ENCODE measurements at places on chromosomes 7 and 10.

DNA sequence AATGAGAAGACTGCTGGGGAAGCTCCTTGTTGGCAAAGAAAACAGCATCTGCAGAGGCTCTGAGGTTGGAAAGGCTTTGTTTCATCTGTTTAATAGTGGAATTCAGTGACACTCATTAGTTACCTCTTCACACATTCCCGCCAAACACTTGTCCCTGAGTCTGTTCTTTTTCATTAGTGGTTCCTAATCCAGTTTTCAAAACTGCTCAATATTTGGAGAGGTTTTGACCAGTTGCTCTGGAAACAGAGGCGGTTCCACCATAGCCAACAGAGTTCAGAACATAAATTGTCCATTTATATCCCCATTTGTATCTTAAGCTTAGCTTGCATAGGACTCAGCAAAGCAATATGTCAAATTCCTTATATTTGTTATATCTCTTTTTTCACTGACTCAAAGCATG is 754.6 kb downstream of the AUTS2 start:
- no peak for DNase-seq

GRCh38 chr10:69768386-69768785 is 33.3 kb upstream of the COL13A1 start:
- no peak for DNase-seq

DNA sequence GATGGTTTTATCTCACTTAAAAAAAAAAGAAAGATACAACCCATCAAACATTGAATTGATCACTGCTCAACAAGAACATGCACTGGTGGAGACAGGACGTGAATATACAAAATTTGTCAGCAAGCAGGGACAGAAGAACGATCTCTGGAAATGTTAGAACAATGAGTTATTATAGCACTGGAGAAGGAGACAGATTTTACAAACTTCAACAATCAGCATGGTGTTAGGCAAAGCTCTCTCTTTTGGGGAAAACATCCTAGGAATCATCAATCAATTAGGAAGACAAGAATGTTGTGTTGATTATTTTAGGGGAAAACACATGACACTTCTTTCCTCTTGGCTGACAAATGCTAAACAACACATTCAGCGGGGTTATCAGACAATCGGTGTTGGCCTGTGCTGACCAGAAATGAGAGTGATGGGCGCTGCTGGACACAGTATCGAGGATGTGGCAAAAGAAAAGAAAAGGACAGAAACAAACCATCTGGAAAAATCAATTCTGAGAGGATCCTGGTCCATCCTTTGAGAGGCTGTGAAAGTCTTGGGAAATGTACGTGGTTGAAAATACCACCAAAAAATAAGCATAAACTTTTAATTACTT is 103.9 kb downstream of the RAPGEF5 start:
- no peak for DNase-seq

GRCh38 chr10:829241-829640 is 102.3 kb downstream of the LARP4B start:
- DNase-seq, result no peak

- DNase-seq, result no peak
These were observed 120.0 kb upstream of the SAMD8 start for GRCh38 chr10:74991435-74991834.

DNA sequence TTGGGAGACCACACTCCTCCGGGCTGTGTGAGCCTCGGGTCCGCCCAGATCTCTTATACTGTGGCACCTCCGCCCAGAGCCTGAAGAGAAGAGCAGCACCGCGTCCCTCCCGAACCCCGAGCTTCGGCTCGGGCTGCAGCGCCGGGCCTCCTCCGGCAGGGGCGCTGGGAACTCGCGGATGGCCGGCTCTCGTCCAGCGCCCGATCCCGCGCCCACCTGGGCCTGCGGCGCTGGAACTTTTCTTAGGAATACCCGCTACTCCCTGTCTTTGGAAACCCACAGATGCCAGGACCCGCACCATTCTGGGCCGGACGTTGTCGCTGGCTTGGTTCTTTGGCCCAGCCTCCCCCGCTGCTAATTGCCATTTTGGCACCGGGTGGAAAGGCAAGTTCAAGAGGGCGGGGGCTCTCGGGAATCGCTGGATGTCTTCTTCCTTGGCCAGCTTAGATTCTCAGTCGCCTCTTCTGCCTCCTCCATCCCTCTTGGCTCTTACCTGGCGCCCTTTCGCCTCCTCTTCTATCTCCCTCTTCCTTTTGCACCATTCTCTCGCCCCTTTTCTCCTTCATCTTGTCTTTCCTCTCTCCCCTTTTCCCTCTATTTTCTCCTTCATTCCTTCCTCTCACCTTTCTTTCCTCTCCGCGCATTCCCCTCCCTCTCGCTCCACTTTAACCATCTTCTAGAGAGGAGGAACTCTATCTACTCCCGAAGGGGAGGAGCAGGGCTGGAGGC is 2.1 kb upstream of the SORCS3 start:
- no peak for DNase-seq

- no peak for DNase-seq
These were observed 257.6 kb upstream of the NPY start for GRCh38 chr7:24026351-24026750.

DNA sequence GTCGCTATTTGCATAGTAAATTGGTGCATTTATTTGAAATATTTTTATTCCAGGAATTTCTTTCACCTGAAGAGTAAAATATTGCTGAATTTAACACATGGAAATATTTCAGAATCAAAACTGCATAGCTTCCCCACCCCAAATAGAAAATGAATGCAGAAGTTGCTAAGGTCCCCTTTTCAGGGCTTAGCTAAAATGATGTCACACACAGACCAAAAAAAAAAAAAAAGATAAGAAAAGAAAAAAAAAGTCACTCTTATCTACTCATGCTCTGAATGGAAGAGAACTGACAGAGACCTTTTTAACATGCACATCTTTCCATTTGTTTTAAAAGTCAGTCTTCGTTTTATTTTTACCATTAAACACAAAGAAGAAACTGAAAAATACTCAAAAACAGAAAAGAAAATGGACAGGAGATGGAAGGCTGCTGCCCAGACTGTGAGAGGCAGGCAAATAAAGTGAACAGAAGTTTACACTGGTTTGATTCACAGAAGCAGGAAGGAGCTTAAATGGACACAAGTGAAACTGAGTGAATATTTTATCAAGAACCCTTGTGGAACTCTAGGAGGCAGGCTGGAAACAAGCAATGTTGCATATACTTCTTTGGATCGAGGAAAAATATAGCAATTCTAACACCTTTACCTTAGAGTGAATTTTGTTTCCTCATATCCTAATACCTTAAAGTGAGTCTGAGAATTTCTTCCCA is 32.0 kb downstream of the PSMC2 start:
- DNase-seq, result no peak

DNA sequence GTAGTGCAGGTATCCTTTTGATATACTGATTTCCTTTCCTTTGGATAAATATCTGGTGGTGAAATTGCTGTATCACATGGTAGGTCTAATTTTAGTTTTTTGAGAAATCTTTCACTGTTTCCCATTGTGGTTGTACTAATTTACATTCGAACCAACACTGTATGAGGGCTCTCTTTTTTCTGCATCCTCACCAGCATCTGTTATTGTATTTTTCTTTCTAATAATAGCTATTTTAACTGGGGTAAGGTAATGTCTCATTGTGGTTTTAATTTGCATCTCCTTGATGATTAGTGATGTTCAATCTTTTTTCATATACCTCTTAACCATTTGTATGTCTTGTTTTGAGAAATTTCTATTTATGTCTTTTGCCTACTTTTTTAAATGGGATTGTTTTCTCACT is 335.4 kb upstream of the MTPN start:
- DNase-seq, result no peak

DNA sequence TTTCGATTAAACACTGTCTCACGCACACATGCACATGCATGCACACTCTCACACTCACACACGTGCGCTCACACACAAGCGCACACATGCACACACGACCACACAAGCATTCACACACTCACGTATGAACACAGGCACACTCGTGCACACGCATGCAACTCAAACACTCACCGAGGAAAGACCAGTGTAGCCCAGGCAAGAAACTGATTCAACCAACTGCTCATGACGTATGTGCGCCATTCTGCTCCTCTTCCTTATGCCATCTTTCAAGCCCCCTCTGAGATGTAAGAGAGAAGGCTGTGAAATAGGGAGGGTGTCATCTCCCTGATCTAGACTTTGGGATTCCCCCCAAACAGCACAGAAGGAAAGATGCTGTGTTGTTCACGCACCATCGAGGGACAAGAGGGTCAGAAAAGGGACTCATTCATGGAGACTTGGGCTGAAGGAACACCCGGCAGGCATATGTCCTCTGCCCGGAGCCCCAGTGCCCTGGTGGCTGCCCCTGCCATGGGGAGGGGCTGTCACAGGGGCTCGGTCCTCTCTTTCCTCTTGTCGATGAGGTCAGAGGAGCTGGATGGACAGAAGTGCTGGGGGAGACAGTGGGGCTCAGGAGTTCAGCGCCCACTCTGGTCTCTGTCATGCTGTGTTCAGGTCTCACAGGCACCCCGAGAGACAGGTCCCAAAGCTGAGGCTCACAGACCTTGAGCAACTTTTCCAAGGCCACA is 130.1 kb upstream of the SHH start:
- DNase-seq, result no peak

- DNase-seq, result no peak
These were observed 109.5 kb upstream of the ZEB1 start for GRCh38 chr10:31209478-31209877.

- DNase-seq, result no peak
These were observed 24.9 kb upstream of the STK17A start for GRCh38 chr7:43557831-43558495.

DNA sequence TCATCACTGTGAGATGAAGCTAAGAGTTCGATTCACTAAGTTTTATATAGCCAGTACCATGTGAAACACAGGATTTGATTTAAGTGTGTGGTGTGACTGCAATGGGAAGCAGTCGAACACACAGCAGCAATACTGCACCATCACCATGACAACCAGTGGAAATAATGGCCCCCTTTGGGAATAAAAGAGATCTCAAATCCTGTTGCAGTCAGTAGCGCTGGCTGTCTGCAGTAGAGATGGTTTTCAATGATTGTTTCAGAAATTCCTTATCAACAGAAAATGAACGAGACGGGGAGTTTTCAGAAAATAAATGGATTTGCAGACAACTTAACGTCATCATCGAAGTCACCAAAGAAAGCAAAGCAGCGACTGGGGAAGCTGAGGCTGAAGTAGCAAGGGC is 91.0 kb downstream of the PTPRE start:
- no peak for DNase-seq

GRCh38 chr10:110035070-110035921 is 27.5 kb downstream of the ADD3 start:
- no peak for DNase-seq

- no peak for DNase-seq
These were observed 54.0 kb downstream of the ANK3 start for GRCh38 chr10:60335708-60336107.

DNA sequence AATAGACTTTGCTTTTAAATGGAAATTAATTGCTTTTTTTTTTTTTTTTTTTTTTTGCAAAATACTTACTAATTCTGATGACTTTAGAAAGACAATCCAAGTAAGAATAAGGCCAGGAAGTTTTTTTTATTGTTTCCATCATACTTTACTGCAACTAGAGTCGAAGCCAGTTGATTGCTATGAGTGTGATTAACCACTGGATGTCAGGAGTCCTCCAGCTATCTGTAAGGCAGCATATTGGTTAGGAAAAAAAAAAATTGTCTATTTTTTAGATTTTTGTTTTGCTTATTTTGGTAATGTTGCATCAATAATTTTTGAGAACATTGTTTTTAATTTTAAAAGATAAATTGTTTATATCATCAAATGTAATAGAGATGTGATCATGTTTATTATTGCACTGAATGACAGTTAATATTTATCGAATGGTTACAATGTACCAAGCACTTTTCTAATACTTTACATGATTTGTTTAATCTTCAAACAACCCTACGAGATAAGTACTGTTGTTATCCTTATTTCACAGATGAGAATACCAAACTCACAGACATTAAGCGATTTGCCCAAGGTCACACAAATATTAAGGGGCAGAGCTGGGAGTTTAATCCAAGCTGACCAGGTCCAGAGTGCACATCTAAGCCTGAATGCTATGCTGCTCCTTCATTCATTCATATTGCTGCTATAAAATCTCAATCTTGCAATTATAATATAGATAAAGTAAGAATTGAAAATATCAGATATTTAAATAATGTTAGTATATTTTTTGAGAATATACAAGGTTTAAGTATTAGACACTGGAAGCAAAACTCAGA is 19.9 kb upstream of the LMOD2 start:
- DNase-seq, result peak; percentile 18

DNA sequence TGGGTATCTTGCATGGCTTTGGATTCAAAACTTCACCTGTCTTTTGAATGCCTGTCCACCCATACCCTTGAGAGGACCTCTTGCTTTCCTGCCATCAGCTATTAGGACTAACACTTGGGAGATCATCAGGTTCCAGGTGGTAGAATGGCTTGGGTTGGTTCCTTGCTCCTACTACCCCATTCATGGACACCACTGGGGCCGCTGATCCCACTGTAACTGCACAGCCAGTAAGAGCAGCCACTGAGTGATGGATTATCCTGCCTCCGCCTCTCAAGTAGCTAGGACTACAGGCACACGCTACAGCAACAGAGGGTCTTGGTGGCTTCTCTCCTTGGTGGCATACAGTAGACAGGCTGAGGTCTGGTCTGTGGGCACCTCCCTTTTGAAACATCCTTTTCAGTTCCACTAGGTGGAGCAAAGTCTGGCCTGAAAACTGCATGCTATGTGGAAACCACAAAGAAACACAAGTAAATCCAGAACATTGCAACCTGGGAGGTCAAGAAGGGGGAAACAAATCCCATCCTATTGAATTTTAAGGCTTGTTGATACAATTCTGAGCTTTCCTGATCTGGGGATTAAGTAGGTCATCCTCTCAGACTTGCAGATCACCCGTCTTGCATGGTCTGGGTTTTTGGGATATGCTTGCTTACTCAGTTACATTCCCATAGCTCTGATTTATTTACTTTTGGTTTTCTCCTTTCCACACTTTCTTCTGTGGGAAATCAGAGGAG is 9.4 kb downstream of the WBP1L start:
- no peak for DNase-seq

DNA sequence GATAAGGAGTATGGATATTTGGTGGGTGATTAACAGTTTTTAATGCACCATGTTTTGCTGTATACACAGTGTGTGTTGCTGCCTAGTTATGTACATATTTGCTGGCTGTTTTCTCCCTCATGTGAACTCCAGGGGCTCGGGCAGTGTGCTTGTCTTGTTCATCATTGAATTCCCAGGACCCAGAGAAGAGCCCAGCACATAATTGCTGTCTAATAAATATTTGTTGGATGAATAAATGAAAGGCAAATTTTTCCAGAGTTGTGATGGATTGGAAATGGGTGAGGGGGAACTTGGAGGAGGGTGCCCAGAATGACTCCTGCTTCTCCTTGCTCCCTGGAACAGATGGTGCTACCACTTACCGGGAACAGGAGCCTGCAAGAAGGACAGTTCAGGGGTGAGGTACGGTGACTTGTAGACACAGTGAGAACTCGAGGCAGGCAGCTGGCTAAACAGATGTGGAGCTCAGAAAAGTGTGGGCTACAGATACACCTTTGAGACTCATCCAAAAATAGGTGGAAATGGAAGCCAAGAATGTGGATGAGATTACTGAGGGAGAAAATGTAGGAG is 586.8 kb upstream of the MGMT start:
- DNase-seq, result no peak

- no peak for DNase-seq
These were observed 39.4 kb downstream of the CCDC71L start for GRCh38 chr7:106621393-106622132.

Measured in NCI-H1930 (cell line).